ENCODE measurements at places on chromosomes 5 and 9.

DNA sequence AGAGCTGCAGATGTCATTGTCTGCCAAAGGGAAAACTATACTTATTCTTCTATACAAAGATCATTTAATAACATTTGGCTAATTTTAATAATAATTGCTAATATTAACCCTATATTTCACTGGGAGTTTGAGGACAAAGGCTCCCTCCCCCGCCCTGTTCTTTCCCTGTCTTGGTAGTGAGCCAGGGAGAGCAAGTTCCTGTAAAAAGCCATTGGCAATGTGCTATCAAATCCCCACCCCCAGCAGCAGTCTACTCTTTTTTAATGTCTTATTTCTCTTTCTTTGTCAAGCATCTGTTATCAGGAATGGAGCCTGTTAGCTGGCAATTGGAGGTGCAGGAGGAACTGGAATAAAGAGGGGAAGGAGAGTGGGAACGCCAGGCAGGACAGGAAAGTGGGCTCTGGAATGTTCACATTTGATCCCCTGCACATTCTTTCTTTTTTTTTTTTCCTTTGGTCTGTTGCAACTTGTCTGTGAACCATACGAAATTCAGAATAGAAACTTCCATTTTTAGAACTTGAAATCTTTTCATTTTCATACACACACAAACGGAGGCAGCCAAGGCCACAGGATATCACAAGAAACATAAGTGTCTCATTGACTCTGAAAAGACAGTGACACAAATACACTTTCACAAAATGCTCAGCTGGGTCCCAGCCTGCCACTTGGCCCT is 664.8 kb upstream of the ZNF608 start:
- DNase-seq: peak; percentile 3

DNA sequence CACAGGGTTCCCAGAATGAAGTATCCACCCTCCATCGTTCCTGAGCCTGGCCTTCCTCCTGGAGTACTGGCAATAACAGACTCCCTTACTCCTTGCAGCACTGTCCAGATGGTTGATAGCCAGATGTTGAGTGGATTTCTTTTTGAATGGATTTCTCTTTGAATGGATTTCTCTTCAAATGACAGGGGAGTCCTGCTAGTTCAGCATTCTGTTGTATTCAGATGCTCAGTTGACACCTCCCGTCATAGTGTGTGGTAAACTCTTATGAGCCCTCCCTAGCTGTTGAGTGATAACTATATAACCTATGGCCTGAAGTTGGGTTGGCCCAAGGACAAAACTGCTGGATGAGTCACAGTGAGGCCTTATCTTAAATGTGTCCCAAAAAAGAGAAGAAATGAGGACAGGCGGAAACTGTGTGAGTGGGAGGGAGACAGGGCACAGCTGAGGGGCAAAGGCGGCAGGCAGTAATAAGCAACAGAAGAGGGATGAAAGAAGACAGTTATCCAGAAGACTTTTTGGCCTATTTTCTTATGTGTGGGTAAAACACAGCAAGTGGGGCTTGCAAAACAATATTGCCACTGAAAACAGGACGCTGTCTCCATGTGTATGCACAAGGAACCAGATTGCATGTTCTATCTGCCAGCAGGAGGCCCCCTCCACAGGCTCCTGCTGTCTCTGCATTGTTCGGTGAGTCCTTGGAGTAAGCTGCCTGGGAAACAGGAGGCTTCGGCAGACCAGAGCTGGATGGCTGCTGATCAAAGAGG is 209.5 kb upstream of the S1PR3 start:
- peak; percentile 67 for DNase-seq

- DNase-seq: peak; percentile 65
Measured at GRCh38 chr5:163565931-163566608, 60.7 kb downstream of the MAT2B start.

- no peak for DNase-seq
Measured at GRCh38 chr9:73155377-73155776, 3.7 kb downstream of the ANXA1 start.

DNA sequence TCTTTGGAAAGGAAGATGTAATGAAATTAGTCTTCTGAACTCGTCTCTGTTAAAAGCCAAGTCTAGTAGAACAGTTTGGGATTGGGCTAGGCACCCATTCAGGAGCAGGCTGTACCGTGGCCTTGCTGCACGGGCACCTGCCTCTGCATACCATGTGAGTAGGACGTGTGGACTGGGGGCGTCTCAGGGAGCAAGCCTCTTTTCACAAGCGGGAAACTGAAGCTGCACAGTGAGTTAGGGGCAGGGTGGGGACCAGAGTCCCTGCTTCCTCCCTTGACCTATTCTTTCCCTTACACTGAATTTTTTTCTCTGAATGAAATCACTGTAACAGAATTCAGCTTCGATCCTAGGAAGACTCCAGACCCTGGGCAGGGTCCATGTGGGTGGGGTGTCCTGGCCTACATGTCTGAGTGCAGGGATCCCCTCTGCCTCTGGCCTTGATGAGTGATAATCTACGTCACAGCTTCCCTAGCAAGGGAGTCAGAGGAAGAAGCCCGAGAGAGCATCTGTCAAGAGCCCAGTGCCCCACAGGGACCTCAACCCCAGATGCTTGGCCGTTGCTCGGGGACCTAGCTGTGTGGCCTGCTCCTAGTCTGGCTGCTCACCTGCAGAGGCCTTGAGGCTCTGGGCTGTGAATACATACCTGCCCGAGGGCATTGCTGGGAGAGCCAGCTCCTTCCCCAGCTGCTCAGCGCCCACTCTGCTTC is 15.1 kb downstream of the PHF2 start:
- DNase-seq: no peak

GRCh38 chr5:36070687-36071571 is 4.2 kb upstream of the UGT3A2 start:
- DNase-seq: no peak

- no peak for DNase-seq
Measured at GRCh38 chr5:150576449-150576949, 64.0 kb upstream of the SYNPO start.

DNA sequence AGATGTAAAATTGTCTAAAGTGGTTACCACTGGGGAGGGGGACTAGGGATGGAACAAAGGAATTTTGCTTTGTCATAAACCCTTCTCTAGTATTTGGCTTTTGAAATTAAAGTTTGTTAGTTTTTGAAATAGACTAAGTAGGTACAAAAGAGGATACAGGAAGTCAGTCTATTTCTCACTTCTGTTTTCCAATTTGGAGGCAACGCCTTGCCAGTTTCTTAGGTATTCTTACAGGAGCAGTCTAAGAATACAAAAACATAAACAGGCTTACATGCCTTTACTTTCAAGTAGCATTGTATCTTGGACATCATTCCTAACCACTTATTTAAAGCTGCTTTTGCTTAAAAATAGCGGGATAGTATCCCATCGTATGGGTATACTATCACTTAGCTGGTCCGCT is 34.4 kb downstream of the ALG2 start:
- no peak for DNase-seq

DNA sequence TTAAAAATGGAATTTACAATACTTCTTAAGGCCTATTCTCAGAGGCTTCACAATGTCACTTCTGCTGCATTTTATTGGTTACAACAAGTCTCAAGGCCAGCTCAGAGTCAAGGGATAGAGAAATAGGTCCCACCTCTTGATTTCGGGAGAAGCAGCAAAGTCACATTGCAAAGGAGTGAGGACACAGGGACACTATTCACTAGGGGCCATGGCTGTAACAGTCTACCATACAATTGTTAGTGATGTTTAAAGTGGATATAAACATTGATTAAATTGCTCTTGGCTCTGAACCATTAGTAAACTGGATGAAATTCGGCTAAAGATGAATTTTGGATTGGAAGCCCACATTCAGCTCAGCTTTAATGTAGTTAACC is 21.7 kb upstream of the CMBL start:
- DNase-seq: no peak

DNA sequence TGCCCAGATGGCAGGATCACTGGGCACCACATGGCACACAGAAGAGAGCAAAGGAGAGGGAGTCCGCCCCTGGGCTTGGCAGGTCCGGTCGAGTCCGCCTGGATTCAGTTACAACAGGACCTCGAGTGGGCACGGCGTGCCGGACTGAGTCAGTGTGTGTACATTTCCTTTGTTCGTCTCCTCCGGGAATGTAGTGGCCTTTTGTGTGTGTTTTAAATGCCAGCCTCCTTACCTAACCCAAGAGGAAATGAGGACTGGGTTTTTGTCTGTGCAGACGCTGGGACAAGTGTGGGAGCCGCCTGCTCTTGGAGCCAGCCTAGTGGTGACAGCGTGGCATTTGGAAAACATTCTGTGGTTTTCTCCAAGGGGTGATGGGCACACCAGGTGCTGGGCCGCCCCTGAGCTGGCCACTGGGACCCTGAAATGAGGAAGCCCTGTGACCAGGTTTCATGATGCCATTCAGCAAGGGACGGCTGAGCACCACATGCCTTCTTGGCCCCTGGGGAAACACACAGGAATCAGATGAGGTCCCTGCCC is 9.6 kb downstream of the NEK6 start:
- DNase-seq: peak; percentile 31

DNA sequence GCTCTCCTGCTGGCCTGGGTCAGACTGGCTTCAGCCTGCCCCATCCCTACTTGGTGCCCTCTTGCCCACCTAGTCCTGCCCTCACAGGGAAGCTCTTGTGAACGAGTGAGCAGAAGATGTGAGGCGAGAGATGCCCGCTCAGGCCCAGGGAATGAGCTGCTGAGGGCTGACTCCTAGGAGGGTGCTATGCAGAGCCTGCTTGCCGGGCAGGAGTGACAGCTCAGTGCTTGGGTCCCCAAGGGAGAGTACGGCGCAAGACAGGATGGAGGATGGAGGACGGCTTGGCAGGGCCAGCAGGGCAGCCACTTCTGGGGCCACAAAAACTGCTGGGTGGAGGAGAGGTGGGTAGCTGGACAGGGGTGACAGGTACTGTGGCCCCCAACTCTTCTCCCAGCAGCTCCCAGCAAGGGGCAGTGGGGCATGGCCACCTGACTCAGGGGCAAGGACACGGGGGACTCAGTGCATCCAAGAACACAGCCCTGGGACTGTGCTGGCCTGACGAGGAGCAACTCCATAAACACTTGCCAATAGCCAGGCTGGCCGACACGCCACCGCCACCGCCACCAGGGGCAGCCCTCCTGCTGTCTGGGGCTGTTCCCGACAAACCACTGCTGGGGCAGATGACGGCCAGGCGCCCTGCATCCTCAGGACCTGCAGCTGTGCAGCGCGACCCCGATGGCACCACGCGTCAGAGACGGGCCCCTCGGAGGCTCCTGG is 55.6 kb upstream of the UBAC1 start:
- no peak for DNase-seq

DNA sequence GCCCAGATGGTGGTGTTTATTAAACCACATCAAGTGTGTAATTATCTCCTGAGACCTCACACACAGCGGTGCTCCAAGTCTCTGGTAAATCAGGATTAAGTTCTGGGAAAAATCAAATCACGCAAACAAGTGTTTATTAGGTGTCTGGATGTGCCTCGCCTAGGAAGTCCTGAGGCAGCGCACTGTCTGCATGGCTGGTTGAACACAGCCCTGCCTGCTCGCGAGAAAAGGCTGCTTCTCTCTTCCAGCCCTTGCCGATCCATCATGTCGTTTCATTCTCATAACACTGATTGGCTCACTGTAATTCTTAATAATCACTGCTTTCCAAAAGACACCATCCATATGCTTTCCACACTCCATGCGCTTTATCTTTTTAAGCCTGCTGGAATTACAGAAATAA is 229.6 kb upstream of the DAP start:
- DNase-seq: no peak

DNA sequence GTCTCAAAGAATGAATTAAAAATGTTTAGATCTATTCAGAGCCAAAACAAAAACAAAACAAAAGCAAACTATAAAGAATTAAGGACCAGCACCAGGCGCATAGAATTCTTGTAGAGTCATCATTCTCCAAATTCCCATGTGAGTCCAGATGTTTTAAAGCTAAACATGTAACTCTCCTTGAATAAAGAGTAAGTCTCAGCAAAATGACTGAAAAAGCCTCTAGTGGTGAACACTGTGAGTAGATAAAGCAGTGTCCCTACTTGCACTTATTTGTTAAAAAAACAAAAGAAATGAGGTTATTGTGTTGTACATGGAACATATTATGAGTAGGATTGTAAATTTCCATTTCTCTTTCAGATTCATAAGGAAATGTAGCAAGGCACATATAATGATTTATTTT is 44.0 kb downstream of the NNT start:
- DNase-seq: no peak

DNA sequence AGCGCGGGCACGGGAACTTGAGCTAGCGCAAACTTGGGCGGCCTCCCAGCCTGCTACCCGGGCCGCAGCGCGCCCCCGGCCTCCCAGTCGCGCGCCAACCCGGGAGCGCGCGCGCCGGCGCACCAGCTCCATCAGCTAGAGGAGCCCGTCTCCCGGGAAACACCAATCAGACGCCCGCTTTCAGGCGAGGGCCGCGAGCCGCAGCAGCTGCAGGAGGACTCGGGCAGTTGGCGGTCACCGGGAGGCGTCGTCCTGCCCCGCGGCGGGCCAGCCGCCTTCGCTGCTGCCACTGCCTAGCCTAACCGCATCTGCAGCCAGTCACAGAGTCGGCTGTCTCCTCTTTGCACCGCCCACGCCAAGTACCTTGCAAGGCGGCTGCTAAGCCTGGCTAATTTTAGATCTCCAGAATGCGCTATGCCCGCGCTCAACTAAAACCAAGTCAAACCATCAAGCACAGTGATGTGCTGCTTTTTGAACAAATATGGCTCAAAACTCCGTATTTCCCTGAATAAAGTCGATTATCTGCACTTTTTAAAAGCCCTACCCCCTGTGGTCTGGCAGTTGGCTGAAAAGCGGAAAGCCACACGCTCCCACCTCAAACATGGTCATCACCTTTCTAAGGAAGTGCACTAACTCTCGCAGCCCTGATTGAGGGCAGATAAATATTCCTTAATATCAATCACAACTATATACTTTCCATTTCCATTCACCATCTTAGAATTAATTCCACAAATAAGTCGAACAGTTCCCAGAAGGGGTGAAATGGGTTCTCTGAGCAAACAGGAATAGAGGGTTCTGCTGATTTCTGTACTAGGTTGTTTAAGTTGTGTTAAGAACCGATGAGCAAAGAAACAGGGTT is 221.8 kb downstream of the MEF2C start:
- DNase-seq: peak; percentile 97

GRCh38 chr9:116701940-116702642 is 15.0 kb downstream of the TRIM32 start:
- DNase-seq: no peak

DNA sequence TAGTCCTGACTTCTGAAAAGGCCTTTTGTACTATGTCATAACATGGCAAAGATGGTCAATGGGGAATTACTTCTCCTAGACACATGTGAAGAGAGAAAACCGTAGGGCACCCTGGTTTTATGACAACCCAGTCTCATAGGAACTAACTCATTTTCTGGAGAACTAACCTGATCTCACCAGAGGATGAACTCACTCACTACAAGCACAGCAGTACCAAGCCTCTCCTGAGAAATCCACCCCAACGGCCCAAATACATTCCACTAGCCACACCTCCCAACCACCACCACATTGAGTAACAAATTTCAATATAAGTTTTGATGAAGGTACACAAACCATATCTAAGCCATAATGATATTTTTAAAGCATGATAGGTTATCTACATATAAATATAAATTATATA is 909.3 kb upstream of the CDH10 start:
- peak; percentile 5 for DNase-seq

DNA sequence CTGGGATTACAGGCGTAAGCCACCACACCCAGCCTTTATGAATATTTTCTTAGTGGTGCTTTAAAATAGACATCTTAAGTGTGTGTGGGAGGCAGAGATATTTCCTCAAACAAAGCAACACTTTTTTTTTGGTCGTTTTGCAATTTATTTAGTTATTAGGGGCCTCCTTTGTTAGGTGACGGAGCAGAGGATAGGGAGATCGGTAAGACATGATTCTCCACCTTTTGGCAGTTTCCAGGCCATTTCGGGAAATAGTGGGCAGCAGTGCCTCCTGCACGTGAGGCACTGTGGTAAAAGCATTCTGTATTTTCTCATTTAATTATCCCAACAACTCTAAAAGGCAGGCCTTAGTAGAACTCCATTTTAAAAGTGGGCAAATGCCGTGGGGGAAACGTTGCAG is 1.9 kb downstream of the OCLN start:
- no peak for DNase-seq

Data from neural progenitor cell (in vitro differentiated cells).